ENCODE measurements at places on chromosomes 1 and 21.

GRCh38 chr1:199204231-199204630, 565.4 kb downstream of the PTPRC start:
- no peak for DNase-seq

DNA sequence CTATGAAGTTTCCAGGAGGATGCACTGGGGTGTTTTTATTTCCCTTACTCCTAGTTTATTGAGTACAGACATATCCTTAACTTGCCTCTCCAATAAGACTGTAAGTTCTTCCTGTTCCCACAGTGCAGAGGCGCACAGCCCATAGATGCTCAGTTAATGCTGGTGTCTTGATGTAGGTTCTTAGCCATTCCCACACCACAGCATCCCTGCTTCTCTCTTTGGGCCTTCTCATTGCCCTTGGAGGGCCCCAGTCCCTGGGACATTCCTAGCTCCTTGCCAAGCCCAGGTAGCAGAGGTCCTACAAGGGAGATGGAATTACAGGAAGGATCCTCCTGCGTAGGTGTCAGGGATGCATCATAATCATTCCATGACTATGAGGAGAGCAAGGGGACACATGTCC, 61.6 kb upstream of the HMGB4 start:
- no peak for DNase-seq

GRCh38 chr1:41880261-41880660, 38.5 kb downstream of the HIVEP3 start:
- DNase-seq, result no peak

DNA sequence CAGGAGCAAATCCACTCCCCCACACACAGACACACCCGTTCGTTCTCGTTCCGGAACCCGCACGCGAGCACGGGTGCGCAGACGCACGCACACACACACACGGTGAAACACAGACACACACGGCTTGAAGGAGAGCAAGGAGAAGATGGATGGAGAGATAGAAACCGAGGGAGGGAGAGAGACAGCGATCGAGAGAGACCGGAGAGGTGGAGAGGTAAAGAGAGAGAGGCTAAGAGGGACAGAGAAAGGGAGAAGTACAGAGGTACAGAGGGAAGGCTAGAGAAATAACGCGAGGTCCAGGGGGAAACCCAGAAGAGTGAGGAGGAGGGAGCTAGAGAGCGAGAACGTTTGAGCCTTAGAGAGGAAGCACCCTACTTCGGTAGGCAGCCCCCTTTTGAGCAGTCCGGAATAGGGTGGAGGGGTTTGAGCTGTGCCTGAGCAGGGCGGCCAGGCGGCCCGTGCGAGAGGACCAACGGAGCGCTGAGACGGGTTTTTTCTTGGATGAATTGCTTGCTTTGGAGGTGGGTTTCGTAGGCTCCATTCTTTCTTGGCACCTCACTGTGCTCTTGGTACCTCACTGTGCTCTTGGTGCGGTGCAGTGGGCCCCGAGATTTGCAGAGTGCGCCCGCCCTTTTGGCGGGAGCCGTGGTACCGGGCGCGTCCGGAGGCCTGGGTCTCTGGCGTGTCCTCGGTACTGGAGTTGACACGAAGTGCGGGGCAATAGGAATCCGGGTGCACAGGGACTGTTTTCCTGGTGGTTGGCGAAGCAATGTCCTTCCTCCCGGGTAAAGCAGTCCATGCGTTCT, 88.4 kb upstream of the RHOU start:
- no peak for DNase-seq

GRCh38 chr1:20733360-20733975, 965 bp upstream of the SH2D5 start:
- DNase-seq, result no peak

GRCh38 chr1:222357252-222357651, 190.7 kb downstream of the HHIPL2 start:
- DNase-seq, result no peak

- DNase-seq, result no peak
Measured at GRCh38 chr1:31447210-31447609, 34.2 kb downstream of the SERINC2 start.

GRCh38 chr1:50979937-50980336, 9.9 kb downstream of the CDKN2C start:
- no peak for DNase-seq

- DNase-seq, result no peak
Measured at GRCh38 chr1:36014722-36015220, 69.1 kb upstream of the TEKT2 start.

DNA sequence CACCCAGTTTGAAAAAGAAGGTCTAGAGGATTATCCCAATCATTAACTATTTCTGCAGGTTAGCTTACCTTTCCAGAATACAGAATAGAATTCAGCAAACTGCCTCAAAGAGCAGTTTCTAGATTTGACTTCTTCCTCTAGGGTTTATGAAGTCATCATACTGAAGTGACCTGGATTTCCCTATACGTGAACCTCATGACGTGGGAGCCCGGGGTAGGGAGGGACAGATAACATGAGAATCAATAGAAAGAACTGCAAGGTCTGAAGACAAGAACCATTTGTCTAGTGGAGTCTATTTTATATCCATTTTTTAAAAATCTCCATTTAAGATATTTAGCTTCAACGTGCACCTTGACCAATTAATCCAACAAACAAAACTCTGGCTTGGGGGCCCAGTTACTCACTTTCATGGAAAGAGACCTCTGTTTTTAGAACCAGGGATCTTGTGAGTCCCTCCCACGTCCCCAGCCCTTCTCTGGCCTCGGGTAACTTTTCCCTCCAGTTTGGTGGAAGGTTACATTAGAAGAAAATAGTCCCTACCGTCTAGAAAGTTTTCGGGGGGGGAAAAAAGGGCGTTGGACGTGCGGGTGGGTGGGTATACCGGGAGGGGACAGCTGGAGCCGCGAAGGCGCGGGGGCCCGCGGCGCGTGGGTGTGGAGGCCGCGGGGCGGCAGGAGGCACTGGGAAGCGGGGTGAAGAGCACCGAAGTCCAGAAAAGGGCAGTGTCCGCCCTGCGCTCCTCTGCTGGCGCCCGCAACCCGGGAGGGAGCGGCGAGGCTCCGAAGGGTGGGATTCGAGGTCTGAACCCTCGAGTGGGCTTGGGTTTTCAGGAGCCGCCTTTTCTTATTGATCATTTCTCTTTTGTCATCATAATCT, 13.8 kb upstream of the POGZ start:
- no peak for DNase-seq

Data from stimulated activated CD8-positive, alpha-beta memory T cell treated with anti-CD3 and anti-CD28 coated beads, Interleukin-15, amount 100 ng/mL, for 48 hours (primary cell).